ENCODE measurements at places on chromosomes 5 and 9.

GRCh38 chr9:116726602-116727001 is 39.5 kb downstream of the TRIM32 start:
- no peak for DNase-seq

DNA sequence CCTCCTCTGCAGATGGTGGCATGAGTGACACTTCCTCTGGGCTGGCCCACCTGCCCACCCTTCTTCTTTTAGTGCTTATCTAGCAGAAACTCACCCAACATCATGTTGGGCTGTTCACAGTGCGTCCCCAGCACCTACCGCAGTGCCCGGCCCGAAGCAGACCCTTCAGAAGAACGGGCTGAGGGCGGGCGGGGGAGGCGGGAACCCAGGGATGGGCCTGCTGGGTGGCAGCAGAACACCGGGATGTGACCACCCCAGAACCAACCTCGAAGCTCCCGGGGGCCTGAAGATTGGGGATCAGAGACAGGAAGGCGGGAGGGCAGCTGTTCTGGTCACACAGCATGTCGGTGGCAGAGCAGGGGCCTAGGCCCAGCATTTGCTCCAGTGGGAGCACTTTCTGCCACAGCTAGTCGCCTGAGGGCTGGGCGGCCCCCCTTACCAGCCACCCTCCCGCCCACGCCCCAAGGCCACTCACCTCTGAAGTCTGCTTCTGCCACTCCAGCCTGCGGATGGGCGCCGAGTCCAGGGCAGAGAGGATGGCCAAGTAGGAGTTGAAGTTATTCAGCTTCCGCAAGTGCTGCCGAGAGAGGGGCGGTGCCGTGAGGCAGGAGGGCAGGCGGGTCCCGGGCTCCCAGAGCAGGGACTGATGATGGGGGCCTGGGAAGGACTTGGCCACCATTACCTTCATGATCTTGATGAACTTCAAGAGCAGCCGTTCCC is 38.7 kb downstream of the PRRT1B start:
- no peak for DNase-seq

DNA sequence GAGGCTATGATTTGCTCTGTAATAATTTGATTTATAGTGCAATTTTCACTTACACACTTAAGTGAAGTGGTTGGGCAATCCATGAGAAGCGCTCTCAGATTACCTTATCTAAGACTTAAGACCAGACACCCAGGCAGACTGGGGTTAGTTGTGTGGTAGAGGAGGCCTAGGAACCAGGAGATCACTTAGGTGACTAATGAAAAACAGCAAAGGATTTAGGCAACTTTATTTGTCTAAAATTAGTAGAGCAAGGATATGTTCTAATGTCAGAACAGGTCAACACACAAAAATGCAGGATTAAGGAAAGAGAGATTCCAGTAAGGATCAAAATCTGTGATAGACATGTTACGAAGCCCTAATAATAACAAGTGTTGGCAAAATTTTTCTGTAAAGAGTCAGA is 913.8 kb downstream of the TLE1 start:
- DNase-seq = no peak

DNA sequence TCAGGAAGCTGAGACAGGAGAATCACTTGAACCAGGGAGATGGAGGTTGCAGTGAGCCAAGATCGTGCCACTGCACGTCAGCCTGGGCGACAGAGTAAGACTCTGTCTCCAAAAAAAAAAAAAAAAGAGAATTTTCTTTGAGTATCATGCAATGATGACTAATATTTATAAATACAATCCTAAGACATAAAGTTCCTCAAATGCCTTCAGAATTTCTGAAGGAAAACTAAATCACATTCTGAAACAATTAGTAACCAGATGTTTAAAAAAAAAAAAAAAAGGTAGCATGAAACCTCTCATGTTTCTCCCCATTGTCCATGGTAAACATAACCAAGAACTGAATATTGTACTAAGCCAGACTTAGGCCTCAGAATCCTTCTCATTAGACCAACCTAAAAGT is 23.1 kb downstream of the MLLT3 start:
- DNase-seq = no peak

GRCh38 chr5:143889986-143890385 is 78.0 kb downstream of the HMHB1 start:
- DNase-seq = no peak

- DNase-seq = no peak
These were observed 36.0 kb upstream of the ARRDC3 start for GRCh38 chr5:91419136-91419535.

- DNase-seq = no peak
These were observed 29.2 kb downstream of the RUSC2 start for GRCh38 chr9:35518981-35519679.

Data from left ventricle myocardium superior (tissue), 1 donor.